Heart right ventricle (tissue), 16 donors: ENCODE measurements at places on chromosomes 3 and 15. TPM values are rescaled to one million over a fixed set of nuclear protein-coding genes. Genes with fewer than 3 reads are reported as not detected.

CD276 gene
- 77.1 TPM for total RNA-seq

UBP1 gene
- total RNA-seq = 46.2 TPM

TPRG1 gene
- total RNA-seq = 1.1 TPM

SPTSSB gene
- 0.11 TPM for total RNA-seq

DYNLT2B gene
- total RNA-seq = 3.0 TPM

CPB1 gene
- 2.0 TPM for total RNA-seq

ALPK3 gene
- 248 TPM for total RNA-seq

CYP8B1 gene
- not detected for total RNA-seq

LMAN1L gene
- 6.7 TPM for total RNA-seq

ANKRD34C gene
- total RNA-seq = 0.94 TPM

ALDH1A3 gene
- total RNA-seq = 2.2 TPM

ZNF639 gene
- total RNA-seq = 41.0 TPM

LPCAT4 gene
- total RNA-seq = 52.5 TPM
